ENCODE measurements at places on chromosomes 16 and 17.

- peak; percentile 76 for DNase-seq
These were observed 27.3 kb downstream of the USP7 start for GRCh38 chr16:8936421-8936820.

DNA sequence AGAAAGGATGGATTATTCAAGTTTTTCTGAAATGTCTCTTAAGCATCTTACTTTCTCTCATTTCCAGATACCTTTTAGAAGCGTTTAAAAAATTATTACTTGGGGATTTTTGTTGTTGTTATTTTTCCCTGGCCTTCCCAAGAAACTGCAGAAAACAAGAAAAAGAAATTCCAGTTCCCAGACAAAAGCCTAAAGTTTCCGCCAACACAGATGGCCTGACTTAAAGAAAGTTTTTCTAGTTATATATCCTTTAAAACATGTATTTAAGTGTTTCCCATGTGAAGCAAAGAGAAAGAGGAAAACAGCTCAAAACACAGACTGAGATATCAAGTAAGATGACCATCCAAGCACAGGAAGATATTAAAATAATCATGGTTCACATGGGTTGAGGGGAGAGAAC is 401.7 kb upstream of the MAF start:
- no peak for DNase-seq

GRCh38 chr16:85704900-85705846 is 16.4 kb upstream of the GINS2 start:
- no peak for DNase-seq

- DNase-seq: no peak
These were observed 6.8 kb upstream of the ZNF594 start for GRCh38 chr17:5198472-5198871.

DNA sequence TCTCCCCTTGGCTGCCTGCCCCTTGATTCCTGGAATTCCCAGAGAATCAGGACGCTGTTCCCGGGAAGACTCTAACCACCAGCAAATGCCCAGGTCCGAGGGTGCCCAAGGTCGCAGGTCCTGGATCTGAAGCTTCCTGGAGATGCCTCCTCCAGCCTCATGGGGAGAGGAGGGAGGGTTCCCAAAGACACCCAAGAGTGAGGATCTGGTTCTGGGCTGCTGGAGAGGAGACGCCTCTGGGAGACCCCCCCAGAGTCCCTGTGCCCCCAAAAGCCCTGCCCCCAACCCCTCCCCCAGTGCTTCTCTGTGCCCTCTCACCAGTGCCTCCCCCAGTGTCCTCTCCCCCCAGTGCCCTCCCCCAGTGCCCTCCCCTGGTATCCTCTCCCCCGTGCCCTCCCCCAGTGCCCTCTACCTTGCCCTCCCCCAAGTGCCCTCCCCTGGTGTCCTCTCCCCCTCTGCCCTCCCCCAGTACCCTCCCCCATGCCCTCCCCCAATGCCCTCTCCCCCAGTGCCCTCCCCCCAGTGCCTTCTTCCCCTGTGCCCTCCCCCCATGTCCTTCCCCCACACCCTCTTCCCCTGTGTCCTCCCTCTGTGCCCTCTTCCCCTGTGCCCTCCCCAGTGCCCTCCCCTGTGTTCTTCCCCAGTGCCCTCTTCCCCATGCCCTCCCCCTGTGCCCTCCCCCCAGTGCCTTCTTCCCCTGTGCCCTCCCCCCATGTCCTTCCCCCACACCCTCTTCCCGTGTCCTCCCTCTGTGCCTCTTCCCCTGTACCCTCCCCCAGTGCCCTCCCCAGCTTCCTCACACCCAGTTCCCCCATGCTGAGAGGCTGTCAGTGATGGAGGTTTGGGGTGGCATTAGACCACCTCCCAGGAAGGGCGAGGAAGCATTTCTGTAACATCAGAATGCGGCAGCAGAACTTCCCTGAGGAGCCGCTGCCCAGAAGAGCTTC is 6.3 kb upstream of the SECTM1 start:
- DNase-seq: no peak

DNA sequence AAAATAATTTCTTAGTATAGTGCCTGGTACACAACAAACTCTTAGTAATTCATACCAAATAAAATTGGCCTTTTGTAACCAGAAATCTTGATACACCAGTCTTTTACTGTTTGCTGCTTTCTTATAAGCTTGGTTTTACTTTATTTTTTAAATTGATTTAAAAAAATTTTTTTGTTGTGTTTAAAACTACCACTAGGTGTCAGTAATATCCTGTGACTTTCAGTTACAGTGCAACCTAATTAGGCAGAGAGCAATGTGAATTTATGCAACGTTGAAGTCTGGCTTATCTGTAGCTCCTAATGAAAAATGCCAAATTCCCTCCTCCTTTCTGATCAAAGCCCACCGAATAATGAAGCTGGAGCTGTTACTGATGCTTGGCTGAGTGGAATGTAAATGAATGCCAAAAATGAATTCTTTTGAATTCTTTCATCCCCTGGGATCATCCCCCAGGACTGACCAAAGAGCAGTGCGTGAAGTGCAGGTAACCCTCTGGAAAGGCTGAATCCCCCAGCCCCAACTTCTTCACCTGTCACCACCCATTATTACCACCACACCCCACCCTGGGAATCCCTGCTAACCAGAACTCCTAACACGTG is 3.8 kb downstream of the ERCC4 start:
- DNase-seq: peak; percentile 20

- DNase-seq: no peak
These were observed 21.5 kb downstream of the COPZ2 start for GRCh38 chr17:48016112-48016511.

DNA sequence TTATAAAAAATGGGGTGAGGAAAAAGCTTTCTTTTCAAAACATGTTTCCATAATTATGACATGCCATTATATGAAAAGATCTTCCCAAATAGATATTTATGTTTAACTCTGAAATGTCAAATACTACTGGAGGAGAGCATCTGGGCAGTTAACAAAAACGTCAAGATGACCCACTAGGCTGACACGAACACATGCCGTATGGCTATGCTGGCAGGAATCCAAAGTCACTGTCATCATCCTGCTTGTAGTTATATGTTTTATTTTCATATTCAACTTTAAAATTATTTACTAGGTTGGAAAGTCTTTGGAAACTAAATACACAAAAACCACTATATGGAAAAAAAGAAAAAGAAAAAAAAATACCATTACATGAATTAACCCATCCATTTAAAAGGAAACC is 27.3 kb downstream of the ANKFY1 start:
- no peak for DNase-seq

- DNase-seq: no peak
These were observed 314.1 kb upstream of the IRX5 start for GRCh38 chr16:54616610-54617009.

GRCh38 chr16:24418733-24419132 is 120.6 kb upstream of the RBBP6 start:
- no peak for DNase-seq
